ENCODE measurements at places on chromosomes 1 and 21.

- DNase-seq = no peak
Observed at GRCh38 chr1:241142493-241142892, 214.5 kb downstream of the RGS7 start.

GRCh38 chr1:20429296-20429695 lies 56.7 kb downstream of the CAMK2N1 start:
- DNase-seq = no peak

GRCh38 chr1:55877437-55878232 lies 662.5 kb upstream of the USP24 start:
- DNase-seq = no peak

GRCh38 chr21:35100349-35100811 lies 51.3 kb upstream of the RUNX1 start:
- DNase-seq = no peak

- no peak for DNase-seq
Observed at GRCh38 chr1:10726355-10726754, 70.1 kb downstream of the CASZ1 start.

GRCh38 chr1:165861911-165862310 lies 34.5 kb downstream of the UCK2 start:
- no peak for DNase-seq

DNA sequence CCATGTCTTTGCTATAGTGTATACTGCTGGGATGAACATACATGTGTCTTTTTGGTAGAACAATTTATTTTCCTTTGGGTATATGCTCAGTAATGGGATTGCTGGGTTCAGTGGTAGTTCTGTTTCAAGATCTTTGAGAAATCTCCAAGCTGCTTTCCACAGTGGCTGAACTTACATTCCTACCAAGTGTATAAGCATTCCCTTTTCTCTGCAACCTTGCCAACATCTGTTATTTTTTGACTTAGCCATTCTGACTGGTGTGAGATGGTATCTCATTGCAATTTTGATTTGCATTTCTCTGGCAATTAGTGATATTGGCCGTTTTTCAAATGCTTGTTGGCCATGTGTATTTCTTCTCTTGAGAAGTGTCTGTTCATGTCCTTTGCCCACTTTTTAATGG lies 37.5 kb upstream of the ANGPTL1 start:
- DNase-seq = no peak

GRCh38 chr1:223242382-223242955 lies 99.4 kb upstream of the TLR5 start:
- no peak for DNase-seq

GRCh38 chr1:58390091-58390490 lies 156.4 kb downstream of the OMA1 start:
- no peak for DNase-seq

DNA sequence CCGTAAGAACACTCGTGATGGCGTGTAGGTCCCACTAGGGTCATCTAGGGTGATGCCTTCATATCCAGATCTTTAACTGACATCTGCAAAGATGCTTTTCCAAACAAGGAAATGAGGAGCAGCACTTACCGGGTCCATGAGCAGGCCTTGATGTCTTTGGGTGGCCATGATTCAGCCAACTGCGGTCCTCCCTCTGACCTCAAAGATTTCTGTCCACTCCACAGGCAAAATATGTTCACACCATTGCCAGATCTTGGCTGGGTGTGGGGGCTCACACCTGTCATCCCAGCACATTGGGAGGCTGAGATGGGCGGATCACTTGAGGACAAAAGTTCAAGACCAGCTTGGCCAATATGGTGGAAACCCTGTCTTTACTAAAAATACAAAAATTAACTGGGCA lies 18.2 kb downstream of the TRPM2 start:
- no peak for DNase-seq

GRCh38 chr1:230824551-230824918 lies 43.8 kb downstream of the C1orf198 start:
- DNase-seq = no peak

GRCh38 chr1:150505431-150505830 lies 2.5 kb upstream of the ECM1 start:
- no peak for DNase-seq

DNA sequence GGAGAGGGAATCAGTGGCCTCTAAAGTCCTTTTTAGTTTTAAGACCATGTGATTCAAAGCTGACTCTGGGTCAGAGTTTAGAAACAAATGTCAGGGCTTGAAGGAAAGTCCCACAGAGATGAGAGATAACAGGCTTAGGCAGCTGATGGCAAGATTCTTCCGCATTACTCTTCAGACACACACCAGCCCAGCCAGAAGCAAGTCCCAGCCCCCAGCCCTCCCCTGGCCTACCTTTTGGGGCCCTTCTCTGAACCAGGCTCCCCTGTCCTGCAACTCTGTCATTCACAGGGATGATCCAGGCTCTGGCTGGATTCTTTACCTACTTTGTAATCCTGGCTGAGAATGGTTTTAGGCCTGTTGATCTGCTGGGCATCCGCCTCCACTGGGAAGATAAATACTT lies 13.1 kb upstream of the CASQ1 start:
- DNase-seq = no peak

GRCh38 chr1:244710474-244711062 lies 57.6 kb downstream of the DESI2 start:
- no peak for DNase-seq

DNA sequence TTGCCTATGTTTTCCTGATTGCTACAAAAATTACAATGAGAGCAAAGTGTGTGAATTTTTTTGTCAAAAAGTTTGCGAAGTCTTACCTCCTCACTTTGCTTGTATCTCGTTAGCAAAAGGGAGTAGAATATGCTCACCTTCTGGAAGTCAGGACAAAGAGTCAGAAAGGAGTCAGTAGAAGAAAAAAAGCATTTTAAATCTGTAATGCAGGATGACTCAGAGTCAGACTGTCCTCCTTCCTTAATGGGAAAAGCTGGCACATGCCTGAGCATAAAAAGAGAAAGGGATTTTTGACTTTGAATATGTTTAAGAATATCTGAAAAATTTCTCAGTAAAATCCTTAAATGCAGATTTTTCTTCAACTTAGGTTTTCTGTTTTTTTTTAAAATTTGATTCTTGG lies 14.2 kb upstream of the VN1R5 start:
- DNase-seq = no peak

DNA sequence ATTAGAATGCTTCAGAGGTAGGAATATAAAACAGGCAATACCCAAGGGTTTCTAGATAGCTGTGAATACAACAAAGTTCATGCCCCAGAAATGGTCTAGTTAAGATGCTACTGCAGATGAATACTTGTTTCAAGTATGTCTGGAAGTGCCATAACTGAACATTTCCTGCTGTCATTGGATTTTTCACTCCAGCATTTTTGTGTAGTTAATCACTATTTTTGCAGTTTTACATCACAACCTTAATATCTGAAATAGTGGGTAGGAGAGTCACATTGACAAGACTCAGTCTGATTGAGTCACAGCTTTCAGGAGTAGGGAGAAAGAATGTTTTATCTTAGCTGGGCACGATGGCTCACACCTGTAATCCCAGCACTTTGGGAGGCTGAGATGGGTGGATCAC lies 126.4 kb upstream of the C1orf21 start:
- no peak for DNase-seq

DNA sequence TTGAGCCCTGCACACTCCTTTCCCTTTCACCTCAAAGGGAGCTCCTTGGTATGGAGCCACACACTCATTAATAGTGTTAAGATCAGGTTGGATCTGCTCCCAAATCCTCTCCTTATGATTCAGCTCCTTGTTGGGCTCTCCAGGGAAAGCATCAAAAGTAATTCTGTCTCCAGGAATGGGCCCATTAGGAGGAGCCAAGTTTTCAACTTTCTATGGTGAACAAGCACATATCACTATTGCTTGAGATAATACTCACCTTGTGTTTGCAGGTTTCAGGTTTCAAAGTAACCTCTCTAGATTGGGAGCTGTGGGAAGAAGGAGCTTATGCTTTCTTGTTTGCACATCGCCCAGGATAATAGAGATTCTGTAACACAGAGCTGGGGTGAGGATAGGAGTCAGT lies 164.8 kb downstream of the TNFSF18 start:
- no peak for DNase-seq

DNA sequence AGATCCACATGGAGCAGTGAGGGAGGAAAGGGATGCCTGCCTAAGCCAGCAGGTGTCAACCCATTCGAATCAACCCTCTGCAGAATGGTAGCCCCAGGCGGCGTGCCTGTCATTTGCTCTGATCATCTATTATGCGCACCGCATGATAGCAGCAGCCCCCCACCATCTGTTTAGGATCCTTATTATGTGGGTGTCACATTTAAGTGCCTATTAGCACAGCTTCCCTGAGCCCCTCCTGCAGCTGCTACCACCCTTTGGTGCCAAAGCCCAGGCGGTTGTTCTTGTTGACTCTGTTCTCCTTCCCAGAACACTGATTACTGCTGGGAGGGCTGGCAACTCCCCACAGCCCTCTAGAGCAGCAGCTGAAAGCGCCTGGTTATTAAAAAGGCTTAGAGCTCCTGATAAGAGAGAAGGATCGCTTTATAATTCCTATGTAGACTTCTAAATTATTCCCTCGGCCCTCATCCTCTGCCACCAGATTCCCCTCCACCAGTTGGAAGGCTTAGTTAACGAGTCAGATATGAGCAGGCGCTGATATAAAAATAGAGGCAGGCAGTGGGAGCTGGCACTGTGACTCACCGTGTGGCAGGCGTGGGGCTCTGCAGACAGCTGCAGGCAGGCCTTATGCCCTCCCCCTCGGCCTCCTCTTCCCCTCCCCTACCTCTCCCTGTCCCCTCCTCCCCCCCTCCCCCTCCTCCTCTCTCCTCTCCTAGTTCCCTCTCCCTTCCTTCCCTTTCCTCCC lies 23.0 kb downstream of the ACTA1 start:
- DNase-seq = peak; percentile 54

- DNase-seq = no peak
Observed at GRCh38 chr1:76782809-76783208, 84.5 kb upstream of the ST6GALNAC5 start.

GRCh38 chr1:79005945-79006344 lies 585 bp downstream of the ADGRL4 start:
- DNase-seq = no peak

DNA sequence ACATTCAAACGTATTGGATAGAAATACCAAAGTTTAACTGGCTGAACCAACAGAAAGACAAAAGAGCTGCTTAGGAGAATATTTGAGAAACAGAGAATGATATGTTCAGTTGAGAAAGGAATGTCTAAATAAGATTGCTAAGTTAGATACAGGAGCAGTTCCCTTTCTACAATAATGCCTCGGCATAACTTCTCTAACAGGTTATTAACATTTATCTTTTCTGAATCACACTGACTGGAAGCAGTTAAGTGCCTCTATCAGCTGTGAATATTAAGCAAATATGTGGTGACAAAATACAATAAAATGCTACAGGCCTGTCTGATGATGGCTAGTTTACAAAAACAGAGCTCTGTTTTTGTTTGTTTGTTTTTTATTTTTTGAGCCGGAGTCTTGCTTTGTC lies 121.9 kb downstream of the KCNK1 start:
- no peak for DNase-seq

- DNase-seq = no peak
Observed at GRCh38 chr1:9901148-9902059, 8.7 kb downstream of the CTNNBIP1 start.

- DNase-seq = no peak
Observed at GRCh38 chr1:54077359-54077758, 24.0 kb downstream of the TCEANC2 start.

DNA sequence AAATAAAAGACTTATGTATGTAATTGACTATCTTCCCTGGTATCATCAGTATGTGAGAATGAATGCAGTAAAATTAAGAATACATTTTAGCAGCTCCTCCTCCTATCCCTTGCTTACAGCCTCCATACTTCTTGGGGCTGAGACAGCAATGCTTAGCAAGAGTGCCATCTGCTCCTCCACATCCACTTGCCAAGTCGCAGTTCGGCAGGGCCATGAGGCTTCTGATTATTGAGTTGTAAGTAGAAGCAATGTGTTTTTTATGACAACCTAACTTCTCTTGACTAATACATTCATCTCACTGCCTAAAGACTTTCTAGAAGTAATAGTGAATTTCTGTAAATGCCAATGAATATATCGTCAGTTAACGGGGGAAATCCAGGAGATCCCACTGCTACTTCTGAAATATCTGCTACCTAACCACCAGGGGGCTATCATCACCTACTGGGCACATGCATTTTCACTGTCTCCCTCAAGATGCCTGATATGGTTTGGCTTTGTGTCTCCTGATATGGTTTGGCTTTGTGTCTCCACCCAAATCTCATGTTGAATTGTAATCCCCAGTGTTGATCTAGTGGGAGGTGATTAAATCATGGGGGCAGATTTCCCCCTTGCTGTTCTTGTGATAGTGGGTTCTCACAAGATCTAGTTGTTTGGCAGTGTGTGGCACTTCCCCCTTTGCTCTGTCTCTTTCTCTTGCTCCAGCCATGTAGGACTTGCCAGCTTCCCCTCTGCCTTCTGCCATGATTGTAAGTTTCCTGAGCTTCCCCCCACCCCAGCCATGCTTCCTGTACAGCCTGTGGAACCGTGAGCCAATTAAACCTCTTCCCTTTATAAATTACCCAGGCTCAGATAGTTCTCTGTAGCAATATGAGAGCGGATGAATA lies 59.6 kb downstream of the EXTL2 start:
- peak; percentile 21 for DNase-seq

DNA sequence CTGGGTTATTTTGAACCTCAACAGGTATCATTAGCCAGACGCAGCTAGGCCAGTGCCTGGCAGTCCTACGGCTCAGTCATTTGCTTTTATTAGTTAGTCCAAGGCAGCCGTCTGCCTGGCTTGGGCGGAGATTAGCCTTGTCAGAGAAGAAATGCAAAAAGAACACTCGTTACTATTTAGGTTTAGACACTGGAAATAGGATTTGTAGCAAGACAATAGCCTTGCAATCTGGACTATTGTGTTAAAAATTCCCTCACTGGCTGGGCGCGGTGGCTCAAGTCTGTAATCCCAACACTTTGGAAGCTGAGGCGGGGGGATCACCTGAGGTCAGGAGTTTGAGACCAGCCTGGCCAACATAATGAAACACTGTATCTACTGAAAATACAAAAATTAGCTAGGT lies 11.0 kb upstream of the PRKCZ start:
- no peak for DNase-seq

DNA sequence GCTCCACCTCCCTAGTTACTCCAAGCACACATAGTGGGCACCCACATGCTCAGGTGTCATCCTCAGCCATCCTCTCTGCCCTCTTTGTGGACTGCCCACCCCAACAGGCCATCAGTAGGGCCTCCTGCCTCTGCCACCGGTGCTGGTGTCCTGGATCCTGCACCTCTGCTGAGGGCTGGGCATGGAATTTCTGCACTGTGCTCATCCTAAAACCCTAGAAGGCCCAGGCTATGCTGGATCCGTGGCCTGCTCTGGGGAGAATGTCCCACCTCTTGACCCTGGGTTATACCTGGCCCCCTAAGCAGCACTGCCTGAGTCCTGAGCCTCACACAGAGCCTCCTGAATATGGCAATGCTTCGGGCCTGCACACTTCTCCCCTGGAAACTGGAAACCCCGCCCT lies 318.3 kb downstream of the MATN1 start:
- DNase-seq = no peak
